ENCODE measurements at places on chromosomes 1 and 21.
A peak's percentile ranks its signal among the peaks of the same experiment; 100 is the strongest.

DNA sequence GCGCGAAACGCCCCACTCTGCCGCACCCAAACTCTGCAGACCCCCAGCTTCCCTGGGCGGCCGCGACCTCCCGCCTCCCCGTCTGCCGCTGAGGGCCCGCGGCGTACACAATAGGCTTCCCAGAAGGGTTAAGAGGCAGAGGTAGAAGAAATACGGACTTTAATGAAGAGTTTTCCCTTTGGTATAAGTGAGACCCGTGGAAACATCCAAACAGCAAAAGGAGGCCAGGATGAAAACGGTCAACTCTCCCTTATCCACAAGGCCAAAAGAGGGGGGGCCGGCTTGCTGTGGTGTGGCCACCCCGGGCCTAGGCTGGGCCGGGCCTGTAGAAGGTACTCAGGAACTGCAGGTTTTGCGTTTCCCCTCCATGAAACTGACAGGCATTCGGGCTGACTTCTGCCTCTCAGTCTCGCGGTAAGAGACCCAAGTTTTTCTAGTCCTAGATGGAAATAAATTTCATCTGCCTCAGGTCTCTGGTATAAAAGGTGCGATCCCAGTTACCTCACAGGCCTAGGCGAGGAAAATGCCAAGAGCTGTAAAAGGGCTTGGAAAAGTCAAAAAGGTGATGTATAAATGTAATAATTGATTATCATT is 671 bp upstream of the PYGO2 start:
- peak; percentile 48 for DNase-seq

- DNase-seq, result no peak
These were observed 31.9 kb upstream of the IVNS1ABP start for GRCh38 chr1:185348985-185349384.

DNA sequence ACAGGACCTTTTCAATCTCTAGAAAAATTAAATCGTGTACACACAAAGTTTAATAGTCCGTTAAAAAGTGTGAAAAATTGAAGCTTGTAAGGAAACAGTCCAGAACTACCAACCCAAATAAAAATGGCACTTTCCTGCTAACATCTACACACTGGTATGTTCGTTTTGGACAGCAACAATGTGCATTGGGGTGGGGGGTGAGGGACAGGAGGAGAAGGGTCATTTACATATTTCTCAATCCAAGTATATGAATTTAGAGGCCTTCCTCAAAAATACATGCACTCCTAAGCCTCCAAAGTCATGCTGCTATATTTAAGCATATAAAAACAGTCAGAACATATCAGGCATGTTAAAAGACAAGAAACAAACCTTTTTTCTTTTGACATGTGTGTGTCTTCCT is 2.5 kb downstream of the PPP1R15B start:
- DNase-seq, result peak; percentile 29

DNA sequence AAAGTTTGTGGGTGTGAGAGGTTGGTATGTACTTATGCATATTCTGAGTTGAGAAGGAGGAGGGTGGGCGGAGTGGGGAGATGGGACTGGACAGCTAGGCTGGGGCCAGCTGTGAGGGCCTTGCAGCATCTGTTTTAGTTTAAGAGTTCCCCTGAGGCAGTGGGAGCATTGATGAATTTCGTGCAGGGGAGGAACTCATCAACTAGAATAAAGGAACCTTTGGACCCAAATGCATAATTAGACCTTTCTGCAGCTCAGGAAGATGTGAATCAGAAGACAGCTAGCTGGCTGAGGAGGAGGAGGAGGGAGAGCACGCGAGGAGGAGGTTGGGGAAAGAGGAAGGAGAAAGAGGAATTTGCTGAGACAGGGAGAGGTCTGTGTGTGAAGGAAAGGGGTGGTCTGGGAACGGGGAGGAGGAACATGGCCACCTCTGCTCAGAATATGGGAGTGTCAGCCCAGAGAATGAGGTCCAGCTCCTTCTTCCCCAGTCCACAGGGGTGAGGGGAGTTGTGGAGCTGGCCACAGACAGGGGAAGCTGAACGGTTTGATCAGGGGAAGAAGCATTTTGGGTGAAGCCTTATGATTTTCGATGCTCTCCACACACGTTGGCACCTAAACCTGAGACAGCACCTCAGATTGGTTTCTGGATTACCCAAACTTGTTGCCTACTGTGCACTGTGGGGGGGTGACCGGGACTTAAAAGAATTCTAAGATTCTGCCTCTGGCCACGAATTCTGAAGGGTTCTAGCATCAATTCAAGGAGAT is 27.7 kb downstream of the MYOG start:
- no peak for DNase-seq
